ENCODE measurements at places on chromosomes 6 and 20. TPM values are rescaled to one million over a fixed set of nuclear protein-coding genes. Genes with fewer than 3 reads are reported as not detected.

SPATA25 gene
- 4.7 TPM for total RNA-seq

PERP gene
- not detected for total RNA-seq

DAAM2 gene
- total RNA-seq, result not detected

EEF1A2 gene
- total RNA-seq, result 0.71 TPM

ABHD16B gene
- total RNA-seq, result not detected

ARMH2 gene
- total RNA-seq, result not detected

SAMD10 gene
- 13.0 TPM for total RNA-seq

DNAH8 gene
- not detected for total RNA-seq

OPRM1 gene
- not detected for total RNA-seq

- DNase-seq, result no peak
Observed at GRCh38 chr20:25229486-25230165, 18.3 kb upstream of the PYGB start.

DNA sequence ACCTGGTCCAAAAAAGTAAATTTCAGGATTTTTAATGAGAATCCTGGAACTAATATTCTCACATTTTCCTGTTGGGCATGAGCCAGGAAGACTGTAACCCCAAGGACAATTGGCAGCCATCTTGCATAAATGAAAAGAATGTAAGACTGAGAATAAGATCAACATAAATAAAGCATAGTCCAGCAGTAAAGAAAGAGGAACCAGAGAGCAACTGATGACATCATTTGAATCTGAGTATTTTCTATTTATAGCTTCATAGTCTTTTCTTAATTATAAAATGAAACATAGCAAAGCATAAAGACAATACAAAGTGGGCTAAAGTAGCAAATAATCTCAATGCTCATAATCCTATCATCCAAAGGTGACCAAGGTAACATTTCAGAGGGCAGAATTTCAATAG lies 26.6 kb upstream of the FBXL4 start:
- no peak for DNase-seq

GRCh38 chr20:52675375-52675774 lies 296.8 kb upstream of the TSHZ2 start:
- no peak for DNase-seq

DNA sequence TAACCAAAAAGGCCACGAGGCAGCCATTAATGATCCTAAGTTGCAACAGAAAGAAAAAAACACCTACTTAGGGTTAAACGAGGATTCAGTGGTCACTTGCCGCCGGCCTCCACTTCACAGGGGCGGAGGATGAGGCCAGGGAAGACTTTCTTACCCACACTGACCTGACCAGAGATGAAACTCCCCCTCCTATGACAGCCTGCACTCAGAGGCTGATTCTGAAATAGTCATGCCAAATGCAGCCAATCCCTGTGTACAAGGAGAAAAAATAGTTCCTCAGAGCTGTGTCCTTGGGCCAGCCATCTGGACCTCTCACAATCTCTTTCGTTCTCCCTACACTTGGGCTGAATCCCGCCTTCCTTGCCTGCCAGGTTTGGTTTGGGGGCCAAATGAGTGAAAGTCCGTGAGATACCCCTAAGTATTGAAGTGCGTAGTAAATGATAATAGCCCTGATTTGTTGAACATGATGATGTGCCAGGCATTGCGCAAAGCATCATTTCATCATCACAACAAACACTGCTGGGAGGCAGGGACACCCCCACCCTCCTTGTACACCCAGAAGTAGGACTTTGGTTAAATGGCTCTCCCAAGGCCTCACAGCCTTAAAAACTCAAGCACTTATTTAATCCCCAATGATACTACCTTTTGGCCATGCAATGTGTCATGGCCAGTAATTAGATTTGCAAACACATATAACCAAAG lies 3.2 kb upstream of the IRF4 start:
- no peak for DNase-seq

- peak; percentile 82 for DNase-seq
Observed at GRCh38 chr6:46781478-46782378, 11.5 kb upstream of the MEP1A start.

GRCh38 chr6:25042036-25042521 lies 106.3 kb upstream of the RIPOR2 start:
- peak; percentile 86 for DNase-seq

- peak; percentile 50 for DNase-seq
Observed at GRCh38 chr20:57047281-57048026, 219.0 kb downstream of the BMP7 start.

- no peak for DNase-seq
Observed at GRCh38 chr6:147173140-147173539, 31.1 kb upstream of the STXBP5 start.

- DNase-seq, result no peak
Observed at GRCh38 chr20:16337707-16338106, 235.5 kb downstream of the KIF16B start.

DNA sequence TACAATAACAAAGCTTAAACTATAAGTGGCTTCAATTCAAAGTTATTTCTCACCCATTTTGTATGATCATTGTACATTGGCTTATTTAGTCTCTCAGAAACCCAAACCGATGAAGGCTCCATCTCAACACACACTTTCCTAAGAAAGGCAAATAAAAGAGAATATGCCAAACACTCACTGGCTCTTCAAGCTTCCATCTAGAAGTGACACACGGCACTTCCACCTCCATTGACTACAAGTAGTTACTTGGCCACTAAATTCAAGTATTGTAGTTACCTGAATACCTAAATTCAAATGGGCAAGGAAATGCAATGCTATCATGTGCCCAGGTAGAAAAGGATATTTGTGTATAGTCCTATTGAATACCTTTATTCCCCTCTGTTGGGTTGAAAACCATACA lies 170.6 kb downstream of the OGFRL1 start:
- DNase-seq, result no peak

- DNase-seq, result no peak
Observed at GRCh38 chr6:30787954-30788353, 43.6 kb upstream of the IER3 start.

GRCh38 chr6:15444081-15444731 lies 198.3 kb downstream of the JARID2 start:
- no peak for DNase-seq

DNA sequence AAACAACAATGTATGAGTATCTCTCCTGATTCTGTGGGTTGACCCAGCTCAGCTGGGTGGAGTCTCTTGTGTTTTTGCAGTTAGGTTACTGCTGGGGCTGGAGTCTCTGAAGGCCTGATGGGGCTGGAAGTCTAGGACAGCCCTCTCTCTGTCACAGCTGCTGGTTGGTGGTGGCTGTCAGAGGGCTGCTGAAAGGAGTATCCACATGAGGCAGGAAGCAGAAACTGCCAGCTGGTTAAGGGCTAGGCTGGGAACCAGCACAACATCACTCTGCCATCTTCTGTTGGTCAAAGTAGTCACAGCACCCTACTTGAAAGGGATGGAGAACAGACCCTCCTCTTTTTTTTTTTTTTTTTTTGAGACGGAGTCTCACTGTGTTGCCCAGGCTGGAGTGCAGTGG lies 10.0 kb upstream of the PACSIN1 start:
- DNase-seq, result no peak

DNA sequence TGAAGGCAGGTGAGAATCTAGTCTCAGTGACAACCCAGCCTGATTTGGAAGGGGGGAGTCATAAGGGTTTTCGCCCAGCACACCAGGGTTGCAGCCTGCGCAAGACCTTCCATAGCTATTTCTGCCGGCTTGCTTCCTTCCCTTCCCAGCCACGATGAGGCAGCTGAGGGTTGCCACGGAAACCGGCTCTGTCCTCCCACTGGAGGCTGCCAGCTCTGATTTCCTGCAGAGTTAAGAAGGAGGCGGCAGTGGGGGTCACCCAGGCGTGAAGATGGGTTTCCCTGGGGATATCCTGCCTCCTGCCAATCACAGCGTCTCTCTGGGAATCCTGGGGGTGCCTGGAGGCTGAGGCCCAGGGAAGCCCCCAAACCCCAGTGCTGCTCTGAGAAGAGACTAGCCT lies 23.1 kb upstream of the KCNB1 start:
- DNase-seq, result no peak

DNA sequence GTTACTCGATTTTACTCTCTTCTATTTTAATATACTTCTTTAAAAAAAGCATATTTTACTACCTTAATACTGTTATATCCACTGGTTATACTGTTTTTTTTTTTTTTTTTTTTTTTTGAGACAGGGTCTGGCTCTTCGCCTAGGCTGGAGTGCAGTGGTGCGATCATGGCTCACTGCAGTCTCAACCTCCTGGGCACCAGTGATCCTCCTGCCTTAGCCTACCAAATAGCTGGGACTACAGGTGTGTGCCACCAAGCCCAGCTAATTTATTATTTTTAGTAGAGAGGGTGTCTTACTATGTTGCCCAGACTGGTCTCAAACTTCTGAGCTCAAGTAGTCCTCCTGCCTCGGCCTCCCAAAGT lies 170.7 kb downstream of the DOK5 start:
- no peak for DNase-seq

DNA sequence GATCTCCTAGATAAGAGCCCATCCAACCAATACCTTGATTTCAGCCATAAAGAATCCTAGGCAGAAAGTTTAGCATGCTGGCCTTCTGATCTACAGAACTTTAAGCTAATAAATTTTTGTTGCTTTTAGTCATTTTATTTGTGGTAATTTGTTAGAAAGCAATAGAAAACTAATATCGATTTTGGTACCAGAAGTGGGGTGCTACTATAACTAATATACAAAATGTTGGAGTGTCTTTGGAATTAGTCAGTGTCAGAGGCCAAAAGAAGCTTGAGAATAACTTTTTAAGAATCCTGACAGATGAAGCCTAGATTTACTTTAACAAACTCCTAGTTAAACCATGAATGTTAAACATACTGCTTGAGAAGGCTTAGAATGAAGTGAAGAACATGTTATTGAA lies 83.6 kb upstream of the HSF2 start:
- DNase-seq, result no peak
